ENCODE measurements at places on chromosomes 5 and 9.

DNA sequence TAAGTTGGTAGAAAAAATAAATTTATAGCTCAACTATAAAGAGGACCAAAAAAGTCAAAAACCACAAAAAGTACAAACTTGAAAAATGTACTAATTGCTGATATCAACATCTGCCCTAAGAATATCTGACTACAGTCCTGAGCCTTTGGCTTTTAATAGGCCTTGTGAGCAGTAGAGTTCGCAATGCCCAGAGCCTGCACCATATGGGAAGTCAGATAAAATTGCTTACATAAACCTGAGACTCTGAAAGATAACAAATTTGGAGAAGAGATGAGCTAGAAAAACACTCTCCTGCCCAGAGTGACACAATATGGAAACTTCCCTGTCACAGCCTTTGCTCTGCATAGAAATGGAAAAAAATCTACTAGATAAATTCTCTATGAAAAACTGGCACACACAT, 368.0 kb upstream of the GRIN3A start:
- DNase-seq = no peak

DNA sequence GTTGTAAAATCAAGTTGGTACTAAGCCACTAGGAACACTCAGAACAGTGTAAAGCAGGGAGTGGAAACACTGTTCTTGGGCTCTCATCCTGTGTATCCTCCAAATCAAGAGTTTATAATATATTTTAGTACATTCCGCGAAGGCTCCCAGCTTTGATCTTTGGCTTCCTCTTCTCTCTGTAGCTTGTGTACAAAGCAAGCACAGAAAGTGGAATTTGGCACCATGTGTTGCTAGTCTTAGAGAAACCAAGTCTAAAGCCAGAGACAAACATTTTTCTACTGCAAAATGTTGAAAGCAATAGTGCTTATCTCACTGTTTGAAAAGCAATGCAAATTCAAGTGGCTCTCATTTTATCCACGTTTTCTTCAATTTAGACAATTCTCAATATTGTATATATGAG, 1893.3 kb upstream of the WWC1 start:
- DNase-seq = no peak

DNA sequence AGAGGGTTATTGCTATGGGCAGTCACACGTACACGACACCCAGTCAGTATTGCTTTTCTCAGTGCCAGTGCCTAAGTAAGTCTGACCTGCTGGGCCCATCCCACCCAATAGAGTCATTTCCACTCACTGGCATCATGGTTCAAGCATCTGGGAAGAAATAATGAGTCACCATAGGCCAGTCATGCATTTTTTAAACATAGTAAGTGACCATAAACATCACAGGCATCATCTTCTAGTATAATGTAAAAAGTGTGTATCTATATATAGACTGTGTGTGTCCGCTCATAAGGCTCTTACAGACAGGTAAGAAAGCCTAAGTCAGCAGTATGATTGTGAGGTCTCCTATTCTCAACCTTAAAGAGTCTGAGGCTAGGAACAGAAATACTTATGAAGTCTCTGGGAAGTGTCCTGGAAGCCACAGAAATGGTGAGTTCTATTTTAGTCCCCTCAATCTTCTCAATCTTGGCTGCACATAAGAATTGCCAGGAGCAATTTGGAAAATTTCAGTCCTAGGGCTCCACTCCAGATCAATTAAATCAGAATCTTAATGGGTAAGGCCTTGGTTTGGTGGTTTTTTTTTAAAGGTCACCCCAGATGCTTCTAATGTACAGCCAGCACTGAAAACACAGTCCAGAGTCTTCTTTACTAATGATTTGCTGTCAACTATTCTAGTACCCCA, 65.2 kb downstream of the ZNF366 start:
- DNase-seq = no peak

- no peak for DNase-seq
Measured at GRCh38 chr9:85700330-85700729, 41.4 kb downstream of the AGTPBP1 start.

DNA sequence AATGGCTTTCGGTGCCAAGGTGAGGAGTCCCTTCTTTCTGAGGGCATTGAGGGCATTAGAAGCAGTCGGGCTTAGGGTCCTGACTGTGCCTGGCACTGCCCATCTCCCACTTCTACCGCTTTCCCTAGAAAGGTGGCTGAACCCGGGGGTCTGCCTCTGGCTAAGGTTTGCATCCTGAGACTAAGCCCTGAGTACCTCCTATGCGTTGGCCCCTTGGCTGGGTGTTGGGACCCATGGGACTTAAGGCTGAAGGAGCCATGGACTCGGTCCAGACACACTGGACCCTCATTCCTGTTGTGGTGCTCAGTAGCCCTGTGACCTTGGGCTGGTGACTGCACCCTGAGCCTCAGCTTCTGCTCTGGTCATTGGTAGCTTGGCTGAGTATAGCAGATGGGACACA, 23.9 kb downstream of the DAB2IP start:
- no peak for DNase-seq

DNA sequence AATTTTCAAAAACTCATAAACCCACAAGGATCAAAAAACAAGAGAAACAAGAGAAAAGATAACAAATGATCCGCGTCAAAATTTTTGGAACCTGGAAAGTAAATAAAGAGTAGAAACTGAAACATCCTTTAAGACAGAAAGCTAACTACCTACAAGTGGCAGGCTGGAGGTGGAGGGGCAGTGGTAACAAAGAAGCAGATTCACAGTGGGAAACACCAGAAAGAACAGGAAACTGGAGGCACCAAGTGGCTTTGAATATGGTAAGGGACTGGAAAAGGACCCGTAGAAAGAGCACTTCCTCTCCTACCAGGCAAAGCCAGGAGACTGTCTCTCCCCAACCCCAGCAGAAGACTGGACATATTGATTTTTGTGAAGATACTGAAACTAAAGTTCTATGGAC, 100.6 kb upstream of the TARS1 start:
- DNase-seq = no peak

GRCh38 chr9:16784002-16784401, 86.5 kb downstream of the BNC2 start:
- no peak for DNase-seq

- no peak for DNase-seq
Measured at GRCh38 chr5:151661968-151662732, 24.6 kb downstream of the SPARC start.

GRCh38 chr9:69499407-69499806, 172.8 kb downstream of the APBA1 start:
- no peak for DNase-seq

GRCh38 chr5:31890046-31890445, 251.1 kb downstream of the PDZD2 start:
- no peak for DNase-seq

DNA sequence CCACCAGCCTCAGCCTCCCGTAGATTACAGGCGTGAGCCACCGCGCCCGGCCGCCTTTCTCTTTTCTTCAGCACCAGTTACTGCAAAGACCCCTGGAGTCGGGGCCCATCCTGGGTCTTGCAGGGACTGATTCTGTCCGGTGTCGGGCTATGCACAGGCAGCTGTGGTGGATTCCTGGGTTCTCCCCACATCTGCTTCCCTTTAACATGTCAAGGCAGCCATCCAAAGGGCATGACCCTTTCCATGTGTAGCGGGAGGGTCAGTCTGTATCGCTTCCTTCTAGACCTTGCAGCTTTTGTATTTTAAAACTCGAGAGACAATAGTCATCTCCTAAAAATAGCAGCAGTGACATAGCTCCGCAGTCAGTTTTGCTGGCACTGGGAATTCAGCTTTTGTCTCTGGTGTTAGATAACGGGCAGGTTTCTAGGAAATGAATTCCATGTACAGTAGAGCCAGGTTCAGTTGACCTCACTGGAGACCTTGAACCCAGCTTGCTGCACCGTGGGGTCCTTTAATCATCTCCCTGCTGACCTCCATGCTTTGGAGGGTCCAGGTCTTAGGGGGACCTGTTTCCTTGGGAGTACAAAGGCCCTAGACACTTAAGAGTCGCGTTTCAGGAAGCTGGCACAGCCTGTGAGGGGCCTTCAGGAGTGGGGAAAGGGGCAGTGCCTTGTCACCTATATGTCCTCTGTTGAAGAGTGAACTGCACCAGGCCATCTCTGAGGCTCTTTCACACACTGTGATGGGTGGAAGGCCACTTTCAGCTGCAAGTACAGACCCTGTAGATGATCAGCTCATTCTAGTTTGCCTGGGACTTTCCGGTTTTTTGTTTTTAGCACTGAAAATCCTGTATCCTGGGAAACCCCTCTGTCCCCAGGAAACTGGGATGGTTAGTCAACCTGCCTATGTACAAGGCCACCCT, 13.8 kb downstream of the ANKRD33B start:
- no peak for DNase-seq

GRCh38 chr5:59829386-59829785, 64.1 kb downstream of the PDE4D start:
- no peak for DNase-seq

DNA sequence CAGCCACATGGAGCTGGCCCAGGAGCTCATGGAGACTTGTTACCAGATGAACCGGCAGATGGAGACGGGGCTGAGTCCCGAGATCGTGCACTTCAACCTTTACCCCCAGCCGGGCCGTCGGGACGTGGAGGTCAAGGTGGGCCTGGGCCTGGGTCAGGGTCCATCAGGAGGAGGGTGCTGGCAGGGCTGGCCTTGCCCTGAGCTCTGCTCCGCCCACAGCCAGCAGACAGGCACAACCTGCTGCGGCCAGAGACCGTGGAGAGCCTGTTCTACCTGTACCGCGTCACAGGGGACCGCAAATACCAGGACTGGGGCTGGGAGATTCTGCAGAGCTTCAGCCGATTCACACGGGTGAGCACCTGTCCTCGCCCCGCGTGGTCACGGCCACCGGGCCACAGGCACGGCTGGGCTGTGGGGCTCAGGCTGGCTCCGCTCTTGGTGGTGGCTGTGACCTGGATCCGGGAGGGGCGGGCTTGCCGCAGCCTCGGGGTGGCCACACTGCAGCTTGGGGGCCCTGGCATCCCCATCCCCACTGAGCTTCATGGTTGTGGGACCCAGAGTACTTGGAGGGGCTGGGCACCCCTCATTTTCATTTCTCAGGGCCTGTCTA, 7.1 kb downstream of the DPP7 start:
- no peak for DNase-seq

DNA sequence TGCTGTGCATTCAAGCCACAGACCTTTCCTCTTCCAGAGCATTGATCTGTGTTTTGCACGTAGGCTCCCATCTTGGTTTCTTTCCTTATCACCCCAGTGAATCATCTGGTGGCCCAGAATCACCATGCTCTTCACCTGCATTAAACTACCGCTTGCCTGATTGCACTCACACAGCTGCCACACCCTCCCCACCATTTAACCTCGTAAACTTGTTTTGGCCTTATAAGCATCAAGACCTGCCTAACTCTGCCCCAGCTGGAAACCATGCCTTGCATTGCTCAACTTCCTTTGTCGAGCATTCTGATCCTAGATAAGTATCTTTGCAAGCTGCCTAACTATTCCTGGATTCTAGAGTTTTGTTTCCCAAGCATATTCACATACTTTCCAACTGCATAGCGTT, 369.6 kb upstream of the SEMA6A start:
- DNase-seq = no peak

DNA sequence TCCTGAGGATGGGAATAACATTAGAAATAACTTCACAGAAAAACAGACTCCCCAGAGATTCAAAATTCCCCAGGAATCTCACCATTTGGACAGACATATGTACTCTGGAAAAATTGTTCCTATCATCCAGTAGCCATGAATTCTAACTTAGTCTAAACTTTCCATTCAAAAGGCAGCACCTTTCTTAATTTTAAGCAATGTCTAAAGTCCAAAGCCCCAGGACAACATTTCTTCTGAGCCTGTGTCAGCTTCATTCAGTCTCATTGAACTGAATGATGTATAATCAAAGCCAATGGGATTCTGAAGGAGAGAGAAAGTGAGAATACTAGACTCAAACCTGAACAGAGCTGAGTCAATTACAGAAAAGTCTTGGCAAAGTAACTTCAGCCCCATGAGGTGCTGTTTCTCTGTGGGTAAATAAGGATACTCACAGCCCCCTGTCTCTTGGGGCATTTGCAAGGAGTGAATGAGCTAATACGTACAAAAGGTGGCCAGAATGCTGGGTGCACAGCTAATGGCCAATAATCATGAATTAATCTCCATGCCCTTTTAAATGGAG, 140.6 kb downstream of the SEMA5A start:
- no peak for DNase-seq

GRCh38 chr5:89282554-89283510, 399.8 kb upstream of the MEF2C start:
- no peak for DNase-seq

GRCh38 chr5:72834924-72835323, 18.5 kb downstream of the TNPO1 start:
- no peak for DNase-seq

- DNase-seq = no peak
Measured at GRCh38 chr9:11779971-11780370, 913.2 kb upstream of the TYRP1 start.

All from stimulated activated CD4-positive, alpha-beta T cell treated with anti-CD3 and anti-CD28 coated beads, Interleukin-1b, Interleukin-23, amount 100 ng/mL, for 1 hour (primary cell).